ENCODE measurements at places on chromosomes 6 and 20.

DNA sequence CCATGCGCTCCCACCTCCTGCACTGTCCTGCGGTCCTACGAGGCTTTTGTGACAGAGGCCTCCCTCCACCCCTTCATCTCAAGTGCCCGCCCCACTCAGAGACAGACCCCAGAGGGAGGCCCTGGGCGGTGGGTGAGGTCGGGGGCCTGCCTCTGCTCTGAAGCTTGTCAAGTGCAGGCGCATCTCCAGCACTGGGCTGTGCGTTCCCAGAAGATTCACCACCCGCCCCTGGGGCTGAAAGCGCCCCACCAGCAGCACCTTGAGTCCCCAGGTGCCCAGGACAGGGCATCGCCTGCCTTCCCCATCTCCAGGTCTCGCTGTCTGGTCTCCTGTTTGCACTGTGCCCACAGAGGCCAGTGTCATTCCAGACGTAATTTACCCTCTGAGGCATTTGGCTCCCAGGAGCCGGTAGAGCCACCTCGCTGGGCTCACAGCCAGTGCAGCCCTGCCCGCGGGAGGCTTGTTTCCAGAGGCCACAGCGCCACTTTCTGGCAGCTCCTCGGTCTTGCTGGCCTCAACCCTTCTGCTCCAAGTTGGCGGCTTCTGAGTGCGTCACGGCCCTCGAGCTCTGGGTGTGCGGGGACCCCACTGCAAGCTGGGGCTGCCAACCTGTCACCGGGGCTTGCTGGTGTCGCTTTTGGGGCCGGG is 191.1 kb downstream of the TAF4 start:
- no peak for DNase-seq

- no peak for DNase-seq
Observed at GRCh38 chr6:150068151-150068550, 770 bp downstream of the ULBP3 start.

DNA sequence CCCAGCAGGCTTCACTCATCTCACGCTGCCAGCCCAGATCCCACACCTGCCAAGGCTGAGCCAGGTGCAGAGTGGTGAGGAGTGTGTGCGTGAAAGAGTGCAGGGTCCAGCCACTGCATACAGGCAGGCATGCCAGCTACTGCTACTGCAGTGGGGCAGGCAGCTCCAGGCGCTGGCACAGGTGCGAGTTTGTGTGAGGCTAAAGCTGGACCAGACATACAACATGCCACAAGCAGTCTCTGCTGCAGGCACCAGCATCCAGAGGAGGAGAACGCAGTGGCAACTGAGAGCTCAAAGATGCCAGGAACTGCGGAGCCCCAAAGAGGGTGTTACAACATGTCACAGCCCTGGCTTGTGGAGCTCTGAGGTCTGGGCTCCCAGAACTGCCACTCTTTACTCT is 149.8 kb downstream of the EYS start:
- no peak for DNase-seq

- DNase-seq: no peak
Observed at GRCh38 chr6:53906842-53907241, 112.0 kb downstream of the LRRC1 start.

GRCh38 chr20:60102665-60103210 is 144.5 kb downstream of the CDH26 start:
- DNase-seq: no peak

DNA sequence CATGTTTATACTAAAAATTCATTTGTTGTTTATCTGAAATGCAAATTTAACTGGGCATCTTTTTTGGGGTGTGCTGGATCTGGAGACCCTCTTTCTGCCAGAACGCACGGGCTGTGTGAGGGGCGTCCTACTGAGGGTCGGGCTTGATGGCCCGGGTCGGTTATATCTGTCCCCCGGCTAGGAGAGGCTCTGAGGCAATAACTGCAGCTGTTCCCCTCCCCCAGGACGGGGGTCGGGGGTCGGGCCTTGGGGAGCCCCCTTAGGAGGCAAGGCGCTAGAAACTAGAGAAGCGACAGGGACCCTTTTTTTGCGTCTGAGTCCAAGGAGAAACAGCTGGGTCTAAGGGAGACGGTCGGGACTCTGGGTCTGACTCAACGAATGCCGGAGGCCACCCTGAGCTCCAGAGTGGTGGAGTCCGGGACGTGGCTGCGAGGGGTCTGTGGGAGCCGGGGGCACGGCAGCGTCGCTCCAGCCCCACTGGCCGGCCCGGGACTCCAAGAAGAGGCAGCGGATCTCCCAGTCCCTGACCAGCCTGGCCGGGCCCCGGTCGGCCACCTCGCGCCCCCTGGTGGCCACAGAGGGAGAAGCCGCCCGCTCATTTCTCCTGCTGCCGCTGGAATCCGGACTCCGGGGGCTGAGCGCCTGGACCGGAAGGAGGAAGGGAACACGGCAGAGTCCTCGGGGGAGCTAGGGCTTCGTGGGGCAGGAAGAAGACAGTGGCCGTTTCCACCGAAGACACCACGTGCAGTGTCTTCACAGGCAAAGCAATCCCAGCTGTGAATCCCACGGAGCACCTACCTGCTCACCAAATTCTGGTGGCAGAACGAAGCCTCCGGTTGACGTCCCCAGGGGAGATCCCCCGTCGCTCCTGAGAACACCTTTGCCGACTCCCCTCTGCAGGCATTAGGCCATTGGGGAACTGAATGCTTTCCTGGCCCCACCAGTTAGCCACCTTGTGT is 24.0 kb upstream of the SCML4 start:
- DNase-seq: peak; percentile 35
